Inflammatory macrophage treated with lipopolysaccharide for 1 hour (primary cell): ENCODE measurements at places on chromosomes 16 and 17.

- no peak for DNase-seq
Observed at GRCh38 chr17:62913991-62914570, 52.0 kb upstream of the TANC2 start.

DNA sequence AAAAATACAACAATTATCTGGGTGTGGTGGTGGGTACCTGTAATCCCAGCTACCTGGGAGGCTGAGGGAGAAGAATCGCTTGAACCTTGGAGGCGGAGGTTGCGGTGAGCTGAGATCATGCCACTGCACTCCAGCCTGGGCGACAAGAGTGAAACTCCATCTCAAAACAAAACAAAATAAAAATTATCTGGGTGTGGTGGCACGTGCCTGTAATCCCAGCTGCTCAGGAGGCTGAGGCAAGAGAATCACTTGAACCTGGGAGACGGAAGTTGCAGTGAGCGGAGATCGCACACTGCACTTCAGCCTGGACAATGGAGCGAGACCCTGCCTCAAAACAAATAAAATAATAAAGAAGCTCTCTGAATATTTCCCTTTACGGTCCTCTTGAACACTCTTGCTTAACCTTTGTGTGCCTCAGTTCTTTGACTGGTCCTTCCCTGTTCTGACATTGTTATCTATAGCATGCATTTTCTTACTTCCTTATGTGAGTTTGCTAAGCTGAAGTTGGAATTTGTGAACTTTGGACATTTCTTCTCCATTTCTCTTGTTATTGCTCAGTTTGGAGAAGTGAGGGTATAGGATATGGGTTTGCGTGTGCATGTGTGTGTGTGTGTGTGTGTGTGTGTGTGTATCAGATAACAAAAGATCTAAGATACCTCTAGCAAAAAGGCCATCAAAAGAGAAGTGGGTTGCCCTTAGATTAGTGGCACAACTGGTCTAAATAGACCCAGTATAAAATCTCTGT, 29.7 kb upstream of the WSB1 start:
- peak; percentile 56 for DNase-seq

GRCh38 chr17:1753767-1754429, 8.0 kb upstream of the SERPINF1 start:
- peak; percentile 55 for DNase-seq

DNA sequence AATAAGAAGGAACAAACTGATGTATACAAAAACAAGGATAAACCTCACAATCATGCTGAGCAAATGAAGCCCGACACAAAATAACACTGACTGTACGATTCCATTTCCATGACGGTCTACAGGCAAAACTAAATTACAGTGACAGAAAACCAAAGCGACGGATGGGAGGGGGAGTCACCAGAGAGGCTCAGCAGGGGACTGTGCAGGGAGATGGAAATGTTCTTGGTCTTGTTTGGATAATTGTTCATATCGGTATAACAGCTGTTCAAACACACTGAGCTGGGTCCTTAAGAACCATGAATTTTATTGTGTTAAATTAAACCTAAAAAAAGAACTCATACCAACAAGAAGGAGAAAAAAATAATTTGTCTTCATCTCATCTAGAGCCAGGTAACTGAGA, 97.8 kb downstream of the NXN start:
- no peak for DNase-seq

GRCh38 chr17:74872313-74873036, at the start of gene FDXR:
FDXR (minus strand) TSS chr17:74872994; CDS start chr17:74872944, 50 bp downstream.
- DNase-seq = no peak

GRCh38 chr17:31522284-31522931, 130.9 kb downstream of the RAB11FIP4 start:
- no peak for DNase-seq

DNA sequence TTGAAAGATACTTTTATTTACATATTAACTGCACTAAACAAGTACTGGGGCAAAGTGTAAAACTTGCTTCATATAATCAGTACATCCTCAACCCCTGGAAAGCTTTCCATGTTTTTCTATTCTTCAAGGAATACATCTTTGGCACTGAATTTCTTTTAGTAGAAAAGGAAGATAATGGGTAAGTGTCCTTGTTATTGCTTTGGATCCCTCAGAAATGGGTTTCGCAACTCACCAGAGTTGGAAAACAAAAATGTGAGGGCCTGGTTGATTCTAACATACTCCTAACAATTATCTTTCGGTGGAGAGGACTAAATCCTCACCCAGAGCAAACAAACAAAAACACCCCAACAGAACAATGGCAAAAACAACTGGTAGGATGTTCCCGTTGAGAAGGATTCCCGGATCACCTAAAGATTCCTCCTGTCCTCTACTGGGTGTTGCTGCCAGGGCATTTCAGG, 120.4 kb downstream of the PARN start:
- no peak for DNase-seq

DNA sequence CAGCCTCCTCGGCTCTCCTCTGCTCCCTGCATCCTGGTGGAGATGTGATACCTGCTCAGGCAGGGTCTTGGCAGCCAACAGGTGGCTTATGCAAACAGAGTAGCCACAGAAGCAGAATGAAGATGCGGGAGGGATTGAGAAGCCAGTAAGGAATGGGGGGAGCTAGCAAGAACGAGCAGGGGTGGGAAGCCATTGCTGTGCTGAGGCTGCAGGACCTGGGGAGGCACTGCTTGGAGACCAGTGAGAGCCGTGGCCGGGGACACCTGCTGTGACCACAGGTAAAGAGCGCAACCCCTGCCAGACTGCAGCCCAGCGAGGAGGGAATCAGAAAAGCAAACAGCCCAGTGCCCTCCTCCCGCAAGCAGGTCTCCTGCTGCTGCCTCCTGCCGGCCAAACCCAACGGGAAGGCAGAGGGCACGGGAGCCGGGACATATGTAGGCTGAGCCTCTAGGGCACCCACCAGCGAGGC, 14.7 kb downstream of the AIPL1 start:
- no peak for DNase-seq

GRCh38 chr16:65572156-65572555, 450.3 kb upstream of the CDH11 start:
- DNase-seq = no peak

GRCh38 chr17:70493277-70493874, 324.0 kb downstream of the KCNJ2 start:
- DNase-seq = peak; percentile 66

- no peak for DNase-seq
Observed at GRCh38 chr17:72691586-72691985, 400.9 kb downstream of the SLC39A11 start.

GRCh38 chr17:39576187-39576586, 31.5 kb downstream of the NEUROD2 start:
- DNase-seq = no peak
